ENCODE measurements at places on chromosomes 1 and 21.
A peak's percentile ranks its signal among the peaks of the same experiment; 100 is the strongest.

GRCh38 chr1:57600424-57600823 lies 176.6 kb upstream of the DAB1 start:
- no peak for DNase-seq

DNA sequence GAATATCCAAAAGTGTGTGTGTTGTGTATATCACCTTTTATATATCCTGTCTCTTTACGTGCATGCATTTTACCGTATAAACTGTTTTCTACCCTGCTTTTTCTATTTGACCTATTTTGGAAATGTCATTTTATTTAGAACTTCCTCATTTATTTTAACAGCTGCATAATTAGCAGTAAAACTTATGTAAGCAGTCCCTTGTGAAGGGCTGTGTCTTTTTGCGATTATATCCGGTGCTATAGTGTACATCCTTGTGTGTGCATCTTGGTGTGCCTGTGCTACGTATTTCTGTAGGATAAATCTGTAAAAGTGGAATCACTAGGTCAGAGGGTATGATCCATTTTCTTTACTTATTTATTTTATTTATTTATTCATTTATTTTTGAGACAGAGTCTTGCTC lies 7.2 kb downstream of the LGALS8 start:
- no peak for DNase-seq

DNA sequence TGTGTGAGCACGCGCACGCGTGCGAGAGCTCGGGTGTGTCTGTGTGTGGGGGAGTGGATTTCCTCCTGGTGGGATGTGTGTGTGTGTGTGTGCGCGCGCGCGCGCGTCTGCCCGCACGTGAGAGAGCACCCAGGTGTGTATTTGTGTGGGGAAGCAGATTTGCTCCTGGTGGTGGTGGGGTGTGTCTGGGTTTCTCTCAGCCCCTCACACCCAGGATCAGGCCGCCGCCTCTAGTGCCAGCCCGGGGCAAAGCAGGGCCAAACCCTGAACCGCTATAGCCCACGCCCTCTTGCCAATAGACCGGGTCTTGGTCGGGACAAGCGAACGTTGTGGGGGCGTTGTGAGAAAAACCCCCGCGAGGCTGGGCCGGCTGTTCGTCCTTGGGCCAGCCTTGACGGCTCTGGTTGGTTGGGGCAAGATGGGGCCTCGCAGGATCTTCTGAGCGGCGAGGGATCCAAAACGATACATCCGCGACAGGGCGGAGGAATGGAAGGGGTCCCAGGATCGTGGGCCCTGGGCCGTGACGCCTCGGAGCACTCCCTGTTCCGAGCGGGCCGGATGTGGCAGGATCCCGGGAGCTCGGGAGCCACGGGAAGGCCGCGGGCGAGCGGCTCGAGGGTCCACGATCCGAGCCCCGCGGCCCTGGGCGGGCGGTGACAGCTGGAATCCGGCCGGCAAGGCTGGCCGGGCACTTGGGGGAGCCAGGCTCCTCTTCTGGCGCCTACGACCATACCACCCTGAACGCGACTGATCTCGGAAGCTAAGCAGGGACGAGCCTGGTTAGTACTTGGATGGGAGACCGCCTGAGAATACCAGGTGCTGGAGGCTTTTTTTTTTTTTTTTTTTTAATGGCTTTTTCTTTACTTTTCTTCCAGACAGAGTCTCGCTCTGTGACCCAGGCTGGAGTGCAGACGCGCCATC lies 68.2 kb downstream of the RNF187 start:
- DNase-seq, result no peak

- DNase-seq, result no peak
Observed at GRCh38 chr21:30468900-30469714, 11.1 kb downstream of the KRTAP19-1 start.

DNA sequence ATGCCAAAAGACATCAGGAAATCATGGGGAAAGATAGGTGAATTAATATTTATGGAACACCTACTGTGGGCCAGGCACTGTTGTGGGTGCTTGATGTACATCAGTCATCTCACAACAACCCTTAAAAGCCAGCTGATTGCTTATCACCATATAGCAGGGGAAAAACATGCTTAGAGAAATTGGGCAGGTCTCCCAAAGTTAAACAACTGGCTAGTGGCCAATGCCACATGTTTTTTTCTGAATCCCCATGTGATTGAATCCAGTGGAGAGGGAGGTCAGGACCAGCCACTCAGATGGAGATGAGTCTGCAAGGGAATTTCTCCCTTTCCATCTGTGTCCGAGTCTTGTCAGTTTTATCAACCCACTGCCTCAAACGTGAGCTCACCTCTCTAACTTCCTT lies 33.5 kb downstream of the UTP25 start:
- DNase-seq, result peak; percentile 61
